ENCODE measurements at places on chromosomes 11 and 22. TPM values are rescaled to one million over a fixed set of nuclear protein-coding genes. Genes with fewer than 3 reads are reported as not detected.

Gene PRG3
- not detected for total RNA-seq

Gene HEPN1
- 0.33 TPM for total RNA-seq

Gene TBC1D22A
- 23.9 TPM for total RNA-seq

Gene NNMT
- 330 TPM for total RNA-seq

Gene NCF4
- not detected for total RNA-seq

Gene PRMT3
- 18.3 TPM for total RNA-seq

Gene SLC22A6
- not detected for total RNA-seq

Gene VSTM5
- total RNA-seq, result 0.19 TPM
